Hematopoietic multipotent progenitor cell treated with erythropoietin and hydrocortisone succinate and interleukin-3 and kit ligand, for 8 days (in vitro differentiated cells): ENCODE measurements at places on chromosomes 12 and 14.
A peak's percentile ranks its signal among the peaks of the same experiment; 100 is the strongest.

GRCh38 chr14:60245380-60246177 is 3.4 kb upstream of the PPM1A start:
- peak; percentile 85 for DNase-seq

DNA sequence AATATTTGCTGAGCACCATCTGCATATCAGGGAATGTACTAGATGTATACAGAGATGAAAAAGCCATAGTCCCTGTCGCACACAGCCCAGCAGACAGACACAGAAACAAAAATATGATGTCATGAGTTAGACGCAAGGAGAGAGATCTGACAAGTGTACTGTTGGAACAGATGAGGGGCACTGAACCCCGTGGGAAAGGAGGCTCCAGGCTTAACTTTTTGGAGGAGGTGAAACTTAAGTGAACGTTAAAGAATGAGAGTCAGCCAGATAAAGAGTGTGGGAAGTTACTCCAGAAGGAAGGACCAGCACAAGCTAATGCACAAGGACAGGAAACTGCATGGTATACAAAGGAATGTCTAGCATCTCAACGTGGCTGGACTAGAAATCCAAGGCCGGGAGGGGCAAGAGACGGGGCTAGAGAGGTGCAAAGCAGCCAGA is 2.5 kb upstream of the ACTN1 start:
- DNase-seq = no peak

GRCh38 chr14:29687071-29687765 is 240.4 kb downstream of the PRKD1 start:
- DNase-seq = no peak

- no peak for DNase-seq
These were observed 939.0 kb upstream of the TMEM132C start for GRCh38 chr12:127327986-127328385.

- no peak for DNase-seq
These were observed 51.6 kb upstream of the PIWIL1 start for GRCh38 chr12:130286041-130286440.

- DNase-seq = peak; percentile 98
These were observed at the start of gene CMAS for GRCh38 chr12:22046090-22046967. Gene CMAS (plus strand): TSS chr12:22046218. CDS start chr12:22046304, 86 bp downstream.

GRCh38 chr12:104223712-104224111 is 8.1 kb downstream of the TXNRD1 start:
- DNase-seq = no peak
